ENCODE measurements at places on chromosomes 2 and 18.

GRCh38 chr2:181140414-181140813 is 160.0 kb downstream of the UBE2E3 start:
- DNase-seq = no peak

- DNase-seq = no peak
These were observed 144.3 kb upstream of the MAP3K20 start for GRCh38 chr2:172931256-172931894.

DNA sequence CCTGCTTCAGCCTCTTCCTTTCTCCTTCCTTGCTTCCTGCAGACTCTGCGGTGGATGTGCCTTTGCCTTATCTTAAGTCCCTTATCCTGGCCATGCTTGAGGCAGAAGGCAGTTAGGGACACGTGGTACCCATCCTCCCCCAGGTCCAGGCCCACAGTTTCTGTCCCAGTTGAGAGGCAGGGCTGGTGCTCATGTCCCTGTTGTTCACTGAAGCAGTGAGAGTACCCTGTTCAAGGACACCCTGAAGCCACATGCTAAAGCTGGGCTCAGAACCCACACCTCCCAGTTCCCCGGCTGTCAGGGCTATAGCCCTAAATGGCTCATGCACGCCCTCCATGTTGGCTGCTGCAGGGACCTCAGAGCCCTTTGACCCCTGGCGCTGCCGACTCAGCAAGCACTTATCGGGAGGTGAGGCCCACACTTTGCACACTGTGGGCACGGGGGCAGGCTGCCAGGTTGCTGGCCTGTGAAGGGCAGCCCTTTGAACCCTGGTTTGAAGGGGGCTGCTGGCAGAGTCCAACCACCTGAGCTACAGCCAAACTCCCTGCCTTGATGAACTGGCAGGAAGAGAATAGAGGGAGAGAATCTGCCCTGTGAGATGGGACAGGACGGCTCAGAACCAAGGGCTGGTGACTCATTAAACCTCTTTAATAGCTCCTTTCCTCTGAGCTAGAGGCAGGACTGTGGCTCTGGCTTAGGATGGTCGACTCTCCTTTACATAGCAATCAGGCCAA is 6.3 kb downstream of the KHK start:
- peak; percentile 60 for DNase-seq

- DNase-seq = no peak
These were observed 94.3 kb upstream of the FOSL2 start for GRCh38 chr2:28298406-28298805.

DNA sequence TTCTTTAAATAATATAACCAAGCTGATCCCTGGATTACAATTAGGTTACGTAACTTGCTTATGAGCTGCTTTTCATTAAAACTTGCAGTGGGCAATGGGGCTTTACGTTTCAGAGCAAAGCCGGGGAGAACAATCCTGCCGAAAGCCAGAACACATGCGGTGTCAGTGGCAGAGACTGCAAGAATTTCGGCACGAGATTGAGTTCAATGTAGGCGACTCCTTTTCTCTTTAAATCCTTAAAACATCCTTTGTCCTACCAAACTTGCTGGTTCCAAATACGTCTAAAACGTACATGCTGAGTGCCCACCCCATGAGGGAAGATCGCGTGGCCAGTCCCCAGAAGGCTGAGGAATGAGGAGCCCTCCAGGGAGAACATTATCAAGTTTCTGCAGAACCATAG is 36.8 kb upstream of the NCOA1 start:
- no peak for DNase-seq

DNA sequence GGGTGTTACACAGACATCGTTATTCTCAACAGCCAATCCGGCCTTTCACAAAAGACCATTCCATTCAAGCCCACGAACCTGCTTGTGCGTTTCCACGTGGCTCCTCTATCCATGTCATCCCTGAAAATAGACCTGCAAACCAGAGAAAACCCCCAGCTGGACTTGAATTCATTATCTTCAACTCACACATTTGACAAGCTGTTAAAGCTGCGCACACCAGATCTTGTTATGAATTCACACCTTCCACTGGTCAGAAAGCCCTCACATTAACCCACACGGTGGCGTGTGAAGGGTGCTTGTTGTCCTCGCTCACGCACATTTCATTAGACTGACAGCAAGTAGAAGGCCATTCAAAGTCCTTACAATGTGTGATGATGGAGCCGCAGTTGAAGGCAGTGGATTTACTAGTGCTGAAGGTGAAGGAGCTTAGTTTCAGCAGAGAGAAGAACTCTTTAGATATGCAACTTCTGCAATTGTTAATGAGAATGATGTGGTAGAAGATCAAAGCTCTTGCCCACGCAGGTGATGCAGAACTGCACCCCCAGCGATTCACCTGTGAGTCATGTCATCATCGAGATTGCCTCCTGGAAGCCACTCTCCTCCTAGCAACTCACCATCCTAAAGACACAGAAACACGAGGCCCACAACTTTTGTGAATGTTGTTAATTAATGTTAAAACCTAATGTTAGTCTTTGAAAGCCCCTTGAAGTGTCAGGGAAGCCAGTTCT is 224.8 kb upstream of the SOX11 start:
- no peak for DNase-seq

DNA sequence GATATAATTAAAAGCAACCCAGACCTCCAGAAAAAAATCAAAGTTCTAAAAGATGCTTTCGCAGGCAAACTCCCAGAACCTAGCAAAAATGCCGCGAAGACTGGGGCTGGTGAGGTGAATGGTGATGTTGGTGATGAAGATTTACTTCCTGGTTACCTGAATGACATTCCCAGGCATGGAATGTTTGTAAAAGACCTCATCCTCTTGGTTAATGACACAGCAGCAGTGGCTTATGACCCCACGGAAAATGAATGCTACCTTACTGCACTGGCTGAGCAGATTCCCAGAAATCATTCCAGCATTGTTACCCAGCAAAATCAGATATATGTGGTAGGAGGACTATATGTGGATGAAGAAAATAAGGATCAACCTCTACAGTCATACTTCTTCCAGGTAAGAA is 994 bp downstream of the KLHL41 start:
- no peak for DNase-seq

DNA sequence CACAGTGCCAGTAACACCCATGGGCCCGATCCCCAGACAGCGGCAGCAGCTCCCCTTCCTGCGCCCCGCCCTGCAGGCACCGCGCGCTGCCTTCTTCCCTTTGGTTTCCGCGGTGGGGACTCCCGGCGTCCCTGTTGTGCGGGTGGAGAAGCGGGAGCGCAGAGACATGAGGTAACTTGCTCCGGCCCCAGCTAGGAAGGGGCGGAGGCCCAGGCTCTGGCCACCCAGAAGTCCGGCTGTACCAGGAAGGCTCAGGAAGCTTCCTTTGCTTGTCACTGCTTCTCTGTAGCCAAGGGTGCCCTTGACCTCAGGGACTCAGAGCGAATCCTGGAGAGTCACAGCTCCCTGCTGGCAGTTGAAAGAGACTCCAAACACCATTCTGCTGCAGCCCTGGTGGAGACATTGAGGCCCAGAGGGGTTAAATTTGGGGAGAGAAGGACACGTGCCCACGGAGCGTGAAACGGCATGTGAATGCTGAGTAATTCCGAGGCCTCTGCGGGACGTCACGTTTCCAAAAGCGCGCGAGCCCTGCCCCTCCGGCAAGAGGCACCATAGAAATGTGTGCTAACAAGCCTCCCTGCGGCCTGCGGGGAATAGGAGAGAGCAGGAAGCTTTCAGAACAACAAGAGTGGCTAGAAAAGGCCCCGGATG is 6.7 kb upstream of the ADCY3 start:
- no peak for DNase-seq

GRCh38 chr2:177056481-177056929 is 156.1 kb upstream of the HNRNPA3 start:
- peak; percentile 20 for DNase-seq

GRCh38 chr2:235836491-235836911 is 331.7 kb downstream of the GBX2 start:
- no peak for DNase-seq

- no peak for DNase-seq
These were observed 69.9 kb downstream of the LIMS1 start for GRCh38 chr2:108604196-108604595.

DNA sequence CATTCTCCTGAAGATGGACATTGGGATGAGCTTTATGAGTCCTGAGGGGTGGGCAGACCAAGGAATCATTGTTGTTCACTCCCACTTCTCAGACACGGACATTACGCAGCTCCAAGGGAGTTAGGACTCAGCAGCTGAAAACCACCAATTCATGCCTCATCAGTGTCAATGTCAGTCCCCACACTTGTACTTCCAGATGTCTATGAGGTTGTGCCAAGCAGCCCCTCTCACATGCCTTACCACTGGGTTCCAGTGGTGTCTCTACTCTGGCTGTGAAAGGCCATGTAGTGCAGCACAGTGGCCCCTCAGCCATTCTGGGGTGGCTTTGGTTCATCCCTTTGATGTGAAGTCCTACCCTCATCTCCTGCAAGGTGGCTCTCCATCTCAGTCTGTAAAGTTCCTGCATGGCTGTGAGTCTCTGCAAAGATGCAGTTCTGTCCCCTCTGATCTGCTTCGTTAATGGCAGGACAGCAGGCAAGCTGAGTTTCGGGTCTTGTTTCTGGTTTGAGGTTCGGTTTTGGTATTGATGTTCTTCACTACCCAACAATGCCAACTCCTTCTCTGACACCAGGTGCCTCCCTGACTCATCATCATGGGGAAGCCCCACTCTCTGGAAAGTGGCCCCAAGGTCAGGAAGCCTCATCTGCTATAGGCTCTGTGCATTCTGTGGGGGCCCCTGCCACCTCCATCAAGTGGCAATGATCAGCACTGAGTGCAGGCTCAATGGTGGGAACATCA is 14.0 kb upstream of the COL6A3 start:
- DNase-seq = no peak

DNA sequence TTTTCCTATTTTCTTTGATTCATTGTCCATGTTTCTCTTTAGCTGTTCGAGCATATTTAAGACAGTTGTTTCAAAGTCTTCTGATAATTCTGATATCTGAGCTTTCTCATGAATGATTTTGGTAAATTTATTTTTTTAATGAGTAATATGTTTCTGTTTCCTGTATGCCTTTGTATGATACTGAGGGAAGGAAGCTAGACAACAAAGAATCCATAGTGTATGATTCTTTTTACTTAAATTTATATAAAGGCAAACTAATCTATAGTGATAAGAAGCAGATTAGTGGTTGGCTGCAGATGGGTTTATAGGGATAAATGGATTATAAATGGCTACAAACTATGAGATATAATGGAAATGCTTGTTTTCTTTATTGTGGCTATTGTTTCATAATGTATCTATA is 352.7 kb upstream of the CDH2 start:
- no peak for DNase-seq

DNA sequence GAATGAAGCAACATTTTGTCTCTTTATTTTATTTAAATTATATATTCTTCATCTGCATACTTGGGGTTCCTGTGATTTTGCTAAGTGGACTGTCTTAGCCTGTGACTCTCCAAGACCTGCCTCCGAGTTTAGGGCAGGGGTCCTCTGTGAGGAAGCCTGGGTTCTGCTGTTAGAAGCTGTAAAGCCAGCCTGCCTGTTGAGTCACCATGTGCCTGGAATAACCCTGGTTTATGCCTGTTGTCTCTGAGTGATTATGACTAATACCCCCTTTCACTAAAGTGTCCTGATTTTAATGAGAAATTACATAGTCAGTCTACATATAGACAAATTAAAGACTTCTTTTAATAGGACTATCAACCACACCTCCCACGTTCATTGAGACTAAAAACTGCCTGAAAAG is 369.1 kb downstream of the ZNF521 start:
- no peak for DNase-seq

DNA sequence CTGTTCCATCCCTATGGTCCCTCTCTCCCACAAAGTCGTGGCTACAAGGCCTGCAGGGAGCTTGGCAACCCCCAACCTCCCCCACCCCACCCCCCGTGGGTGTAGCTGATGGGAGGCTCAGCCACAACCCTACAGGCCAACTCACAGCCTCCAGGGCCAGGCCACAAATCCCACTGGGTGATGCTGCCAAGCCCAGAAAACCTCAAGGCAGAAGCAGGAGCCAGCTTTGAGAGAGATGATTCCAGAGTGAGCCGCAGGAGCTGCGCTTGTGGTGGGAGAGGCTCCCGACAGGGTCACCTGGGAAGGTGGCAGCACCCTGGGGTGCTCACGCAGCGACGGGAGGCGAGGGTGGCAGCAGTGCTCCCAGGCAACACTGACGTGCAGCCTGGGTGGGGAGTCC is 44.8 kb downstream of the ADCY3 start:
- DNase-seq = no peak

DNA sequence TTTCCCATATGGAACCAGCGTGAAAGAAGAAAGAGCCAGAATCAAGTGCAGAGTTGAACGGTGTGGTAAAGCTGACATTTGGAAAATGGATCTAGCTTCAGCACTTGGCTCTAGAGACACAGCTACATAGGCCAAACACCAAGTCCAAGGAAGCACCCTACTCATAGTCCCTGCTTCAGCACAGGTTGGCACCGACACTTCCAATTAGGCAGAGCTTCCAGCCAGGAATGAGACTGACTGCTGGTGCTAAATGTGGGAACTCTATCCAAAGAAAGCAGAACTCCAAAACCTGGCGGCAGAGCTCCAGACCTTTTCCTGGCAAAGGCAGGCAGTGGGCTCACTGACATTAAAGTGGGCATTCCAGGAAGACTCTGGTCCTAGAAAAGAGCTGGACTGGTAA is 125.4 kb upstream of the CTNNA2 start:
- DNase-seq = no peak

DNA sequence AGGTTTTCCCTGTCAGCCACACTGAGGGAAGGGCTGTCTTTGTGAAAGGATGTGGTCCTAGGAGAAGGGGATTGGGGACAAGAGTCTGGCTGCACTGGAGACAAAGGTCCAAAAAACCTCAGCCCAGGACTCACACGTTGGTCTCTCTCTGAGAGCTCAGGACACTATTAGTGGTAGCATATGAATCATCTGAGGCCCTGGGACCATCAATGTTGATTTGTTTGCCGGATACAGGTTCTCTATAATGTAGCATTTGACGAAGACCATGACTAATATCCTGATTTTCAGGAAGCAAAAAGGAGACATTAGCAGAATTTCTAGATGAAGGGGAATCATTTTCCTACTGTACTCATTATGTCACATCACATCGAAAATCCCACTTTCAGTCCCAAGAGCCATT is 22.2 kb upstream of the DNAH6 start:
- DNase-seq = no peak

DNA sequence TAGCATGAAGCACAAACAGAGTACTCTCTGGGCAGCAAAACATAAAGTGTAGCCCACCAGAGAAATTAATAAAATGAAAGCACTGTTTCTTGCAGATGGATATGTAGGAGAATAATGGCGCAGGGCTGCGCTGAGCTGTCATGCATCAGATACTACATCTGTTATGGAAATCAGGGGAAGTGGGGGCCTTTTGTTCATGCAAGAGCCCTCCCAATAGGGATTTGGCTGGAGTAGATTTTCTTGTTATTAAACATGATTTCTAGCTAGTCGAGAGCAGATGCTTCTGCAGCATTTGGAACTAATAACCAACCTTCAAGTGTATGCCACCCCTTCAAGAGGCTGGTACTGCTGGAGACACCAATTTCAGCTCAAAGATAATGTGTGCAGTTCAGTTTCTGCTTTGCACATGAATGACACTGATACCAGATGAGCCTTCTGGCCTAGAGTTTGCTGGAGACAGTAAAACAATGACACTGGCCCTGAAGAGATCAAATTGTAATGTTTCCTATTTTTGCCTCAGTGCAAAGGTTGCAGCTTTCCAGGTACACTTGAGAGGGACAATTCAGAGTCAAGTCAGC is 58.0 kb downstream of the RND3 start:
- DNase-seq = no peak

- no peak for DNase-seq
These were observed 64.3 kb upstream of the RBMS1 start for GRCh38 chr2:160557903-160558302.

All from ACHN (cell line).